ENCODE measurements at places on chromosomes 5 and 9.

DNA sequence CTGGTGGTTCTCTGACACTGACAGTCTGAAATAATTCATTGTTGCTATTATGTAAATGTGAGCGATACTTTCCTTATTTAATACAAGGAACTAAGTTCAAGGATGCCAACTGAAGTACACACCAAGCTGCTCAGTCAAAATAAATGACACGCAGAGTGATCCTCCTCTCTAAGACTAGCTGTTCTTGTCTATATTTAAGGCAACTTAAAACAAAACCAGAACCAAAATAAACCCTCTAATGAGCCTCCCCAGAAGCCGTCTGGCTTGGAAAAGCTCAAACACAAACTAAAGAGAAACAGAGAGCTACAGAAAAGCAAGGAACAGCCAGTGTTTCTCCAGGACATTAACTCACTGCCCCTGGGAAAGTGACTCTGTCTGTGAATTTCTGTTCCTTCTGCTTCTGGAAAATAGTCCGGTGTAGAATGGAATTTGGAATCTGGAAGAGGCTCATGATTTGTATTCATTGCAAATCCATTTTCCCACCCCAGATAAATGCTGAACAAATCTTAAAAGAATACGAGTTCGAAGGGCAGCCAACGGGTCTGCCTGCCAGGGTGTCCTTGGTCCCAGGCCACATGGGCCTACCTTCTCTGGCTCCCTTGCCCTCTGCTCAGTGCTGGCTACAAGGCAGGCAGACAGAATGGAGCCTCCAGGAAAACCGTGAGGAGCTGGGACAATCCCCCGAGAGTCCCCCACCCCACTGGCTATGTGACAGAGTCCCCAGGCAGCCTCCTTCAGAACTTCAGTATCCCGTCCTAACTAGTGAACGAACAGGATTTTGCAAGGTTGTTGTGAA lies 14.8 kb downstream of the GGTA1 start:
- peak; percentile 25 for DNase-seq

DNA sequence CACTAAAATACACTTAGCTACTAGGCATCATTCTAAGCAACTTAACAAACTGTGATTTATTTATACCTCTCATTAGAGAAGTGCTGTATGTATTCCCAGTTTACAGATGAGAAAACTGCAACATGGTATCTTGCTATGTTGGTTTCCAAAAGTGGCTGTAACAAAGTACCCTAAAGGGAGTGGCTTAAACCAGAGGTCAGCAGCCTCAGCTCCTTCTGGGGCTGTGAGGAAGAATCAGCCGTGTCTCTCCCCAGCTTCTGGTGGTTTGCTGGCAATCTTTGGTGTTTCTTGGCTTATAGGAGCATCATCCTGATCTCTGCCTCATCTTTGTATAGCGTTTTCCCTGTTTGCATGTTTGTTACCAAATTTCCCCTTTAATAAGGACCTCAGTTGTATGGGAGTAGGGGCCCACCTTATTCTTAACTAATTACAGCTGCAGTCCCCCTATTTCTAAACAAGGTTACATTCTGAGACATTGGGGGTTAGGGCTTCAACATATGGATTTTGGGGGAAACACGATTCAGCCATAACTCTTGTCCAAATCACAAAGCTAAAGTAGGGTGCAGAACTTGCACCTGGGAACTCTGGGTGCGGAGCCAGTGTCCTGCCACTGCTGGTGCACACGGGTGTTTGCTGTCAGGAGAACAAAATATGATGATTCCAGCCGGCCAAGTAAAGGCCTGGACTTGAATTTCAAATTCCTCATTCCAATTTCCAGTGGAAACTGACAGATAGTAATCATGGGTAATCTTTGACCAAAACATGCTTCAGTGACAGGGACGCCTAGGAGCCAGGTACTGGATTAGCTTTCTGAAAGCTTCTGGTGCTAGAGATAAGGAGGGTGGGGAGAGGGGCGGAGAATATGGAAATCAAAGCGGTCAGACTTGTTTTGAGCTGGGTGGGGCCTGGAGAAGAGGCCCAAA lies 43.3 kb downstream of the RAI14 start:
- DNase-seq: no peak

- no peak for DNase-seq
These were observed 4.2 kb downstream of the DOCK2 start for GRCh38 chr5:169641253-169641652.

DNA sequence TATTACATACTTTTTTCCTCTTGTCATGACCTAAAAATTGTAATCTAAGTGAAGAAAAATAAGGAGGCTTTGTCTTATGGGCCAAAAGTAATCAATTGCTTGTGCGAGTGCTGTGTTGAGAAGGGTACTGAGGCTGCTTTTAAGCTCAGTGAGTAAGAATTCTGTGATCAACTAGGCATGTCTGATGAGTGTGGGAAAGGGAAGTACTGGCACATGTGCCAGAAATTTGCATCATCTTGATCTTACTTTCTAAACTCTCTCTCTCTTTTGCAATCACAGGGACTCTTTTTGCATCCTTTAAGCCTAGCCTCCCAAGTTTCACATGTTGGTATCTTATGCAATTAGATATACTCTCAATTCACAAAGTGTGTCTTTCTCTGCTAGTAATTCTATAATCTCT lies 329.9 kb downstream of the KIF4B start:
- DNase-seq: peak; percentile 29

GRCh38 chr5:10611290-10611689 lies 47.4 kb downstream of the ANKRD33B start:
- DNase-seq: no peak

GRCh38 chr9:95561913-95562312 lies 45.1 kb upstream of the PTCH1 start:
- DNase-seq: no peak

GRCh38 chr9:130869250-130869649 lies 27.4 kb downstream of the QRFP start:
- no peak for DNase-seq

GRCh38 chr9:5388026-5388819 lies 48.5 kb upstream of the RLN1 start:
- peak; percentile 68 for DNase-seq

Data from inflammatory macrophage treated with lipopolysaccharide for 4 hours (primary cell).